Brain (organoid and tissue), 16 donors: ENCODE measurements at places on chromosomes 7 and 10. TPM values are rescaled to one million over a fixed set of nuclear protein-coding genes. Genes with fewer than 3 reads are reported as not detected.

- peak; percentile 90 for DNase-seq
Observed at GRCh38 chr10:50621968-50622705, 1.6 kb downstream of the SGMS1 start.

DNA sequence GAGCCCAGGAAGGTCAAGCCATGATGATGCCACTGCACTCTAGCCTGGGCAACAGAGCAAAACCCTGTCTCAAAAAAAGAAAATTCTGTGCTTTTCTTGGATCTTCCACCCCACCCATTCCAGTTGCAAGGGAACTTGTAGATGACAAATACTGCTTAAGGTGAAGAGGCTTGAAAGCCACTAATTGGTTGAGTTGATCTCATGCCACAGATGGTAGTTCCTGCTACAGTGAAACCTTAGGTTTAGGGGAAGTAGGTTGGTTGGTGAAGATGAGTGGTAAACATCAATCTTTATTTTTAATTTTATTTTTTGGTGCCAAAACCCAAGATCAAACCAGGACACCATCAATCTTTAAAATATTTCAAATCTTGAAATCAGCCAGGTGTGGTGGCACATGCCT is 2.9 kb upstream of the GDI2 start:
- no peak for DNase-seq

- no peak for DNase-seq
Observed at GRCh38 chr7:52283335-52283734, 752.1 kb upstream of the POM121L12 start.

CFAP43 gene
- polyA plus RNA-seq, result 1.2 TPM

MMP21 gene
- not detected for polyA plus RNA-seq
